Activated CD4-positive, alpha-beta T cell treated with anti-CD3 and anti-CD28 coated beads for 36 hours (primary cell): ENCODE measurements at places on chromosomes 12 and 14. TPM values are rescaled to one million over a fixed set of nuclear protein-coding genes. Genes with fewer than 3 reads are reported as not detected.

GYS2 gene
- not detected for total RNA-seq

DNA sequence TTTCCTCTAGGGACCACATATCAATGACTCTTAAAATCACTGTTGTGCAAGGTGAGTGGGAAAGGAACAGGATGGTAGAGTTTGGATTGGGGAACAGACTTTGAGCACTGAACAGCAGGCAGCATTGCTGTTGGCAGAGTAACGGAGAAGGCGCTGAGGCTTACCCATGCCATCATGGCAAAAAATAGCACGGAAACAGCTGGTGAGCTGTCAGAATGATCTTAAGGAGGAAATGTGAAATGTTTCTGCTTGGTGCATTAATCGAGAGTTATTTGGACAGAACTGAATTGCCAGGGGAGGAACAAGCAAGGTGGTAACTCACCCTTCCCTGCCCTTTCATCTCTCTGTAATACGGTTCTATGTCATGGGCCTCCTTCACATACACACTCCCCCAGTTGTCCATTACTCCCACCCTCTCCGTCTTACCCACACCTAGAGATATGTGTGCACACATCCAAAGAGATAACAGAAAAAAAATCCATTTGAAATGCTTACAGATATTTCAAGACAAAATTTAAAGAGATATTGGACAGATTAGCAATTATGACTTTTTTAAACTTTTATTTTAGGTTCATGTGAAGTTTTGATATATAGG, 572.5 kb downstream of the DIO2 start:
- no peak for DNase-seq

DNA sequence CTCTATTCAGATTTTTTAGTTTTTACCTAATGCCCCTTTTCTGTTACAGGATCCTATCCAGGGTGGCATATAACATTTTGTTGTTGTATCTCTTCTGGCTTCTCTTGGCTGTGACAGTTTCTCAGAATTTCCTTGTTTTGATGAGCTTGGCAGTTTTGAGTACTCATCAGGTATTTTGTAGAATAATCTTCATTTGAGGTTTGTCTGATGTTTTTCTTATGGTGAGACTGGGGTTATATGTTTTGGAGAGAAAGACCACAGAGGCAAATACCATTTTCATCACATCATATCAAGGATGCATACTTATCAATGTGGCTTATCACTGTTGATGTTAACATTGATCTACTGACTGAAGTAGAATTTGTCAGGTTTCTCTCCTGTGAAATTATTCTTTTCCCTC, 14.0 kb upstream of the LYZ start:
- DNase-seq = no peak

GRCh38 chr12:131988054-131988796, 38.5 kb downstream of the EP400 start:
- DNase-seq = no peak

- DNase-seq = peak; percentile 75
These were observed 291.4 kb upstream of the OR4E1 start for GRCh38 chr14:21965042-21965441.

GRCh38 chr12:110314308-110314707, 33.3 kb downstream of the ATP2A2 start:
- DNase-seq = no peak

GRCh38 chr12:120720234-120720986, 5.2 kb upstream of the ACADS start:
- DNase-seq = no peak

- no peak for DNase-seq
These were observed 577.6 kb upstream of the MDGA2 start for GRCh38 chr14:48253020-48253419.

PTHLH gene
- total RNA-seq = not detected

MYO1H gene
- not detected for total RNA-seq

DNA sequence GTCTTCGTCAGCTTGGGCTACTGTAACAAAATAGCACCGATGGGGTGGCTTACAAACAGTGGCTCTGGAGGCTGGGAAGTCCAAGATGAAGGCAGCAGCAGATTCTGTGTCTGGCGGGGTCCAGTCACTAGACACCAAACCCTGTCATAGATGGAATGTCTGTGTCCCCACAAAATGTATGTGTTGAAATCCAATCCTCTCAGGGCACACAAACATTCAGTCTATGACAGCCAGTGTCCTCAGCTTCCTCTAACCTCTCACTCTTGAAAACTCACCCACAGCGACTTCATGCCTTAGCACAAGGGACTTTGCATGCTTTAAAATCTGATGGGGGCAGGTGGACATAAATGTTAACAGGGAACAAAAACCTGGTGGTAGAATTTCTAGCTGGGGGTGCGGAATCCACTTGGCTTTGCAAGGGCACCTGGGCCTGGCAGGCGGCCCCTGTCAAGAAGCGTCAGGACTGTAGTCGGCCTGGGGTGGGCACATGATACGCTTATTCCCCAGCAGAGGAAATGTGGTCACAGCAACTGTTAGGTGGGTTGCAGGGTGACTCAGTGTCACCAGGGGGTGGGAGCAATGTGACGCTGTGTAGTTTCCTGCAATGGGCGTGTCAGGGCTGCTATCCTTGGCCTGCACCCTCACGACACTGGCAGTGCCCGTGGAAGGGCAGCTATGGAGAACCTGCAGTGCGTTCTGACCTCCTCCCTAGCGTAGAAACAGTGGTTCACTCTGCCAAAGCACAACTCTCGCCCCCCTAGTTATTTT, 17.7 kb downstream of the RIN3 start:
- peak; percentile 70 for DNase-seq

- peak; percentile 18 for DNase-seq
These were observed 702.7 kb downstream of the TMTC2 start for GRCh38 chr12:83389237-83389996.

GRCh38 chr12:104733717-104734175, 224.3 kb downstream of the SLC41A2 start:
- DNase-seq = peak; percentile 69

DNA sequence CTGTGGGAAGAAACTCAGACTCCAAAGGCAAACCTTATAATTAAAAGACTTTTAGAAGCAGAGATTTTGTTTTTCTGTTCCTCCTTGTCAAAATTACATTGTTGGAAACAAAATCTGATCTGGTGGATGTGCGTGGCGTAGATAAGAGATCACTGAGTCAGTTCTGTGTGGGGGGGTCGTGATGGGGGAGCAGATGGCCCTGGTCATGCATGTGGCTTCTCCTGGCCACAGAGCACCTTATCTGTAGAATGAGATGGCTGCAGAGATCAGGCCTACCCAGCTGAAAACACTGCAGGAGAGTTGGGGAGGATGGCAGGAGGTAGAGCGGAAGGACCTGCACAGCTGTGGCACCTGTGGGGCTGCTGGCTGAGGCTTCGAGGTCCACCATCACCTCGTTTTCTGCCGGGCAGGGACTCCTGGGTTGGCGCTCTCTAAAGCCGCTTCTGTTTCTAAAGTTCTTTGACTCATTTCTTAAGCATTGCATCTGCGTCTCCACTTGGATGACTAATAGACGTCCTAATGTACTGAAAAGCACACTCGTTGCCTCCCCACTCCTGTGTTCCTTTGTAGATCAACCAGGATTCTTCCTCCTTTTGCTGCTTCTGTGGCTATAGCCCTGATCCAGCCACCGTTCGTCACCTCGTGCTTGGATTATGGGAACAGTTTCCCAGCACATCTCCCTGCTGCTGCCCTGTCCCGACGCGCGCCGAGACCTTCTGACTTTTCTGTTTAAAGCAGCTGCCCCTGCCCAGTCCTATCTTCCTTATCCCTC, 93.4 kb downstream of the TSPAN9 start:
- no peak for DNase-seq
